Thyroid gland (tissue), 4 donors: ENCODE measurements at places on chromosomes 12 and 14. TPM values are rescaled to one million over a fixed set of nuclear protein-coding genes. Genes with fewer than 3 reads are reported as not detected.

DNA sequence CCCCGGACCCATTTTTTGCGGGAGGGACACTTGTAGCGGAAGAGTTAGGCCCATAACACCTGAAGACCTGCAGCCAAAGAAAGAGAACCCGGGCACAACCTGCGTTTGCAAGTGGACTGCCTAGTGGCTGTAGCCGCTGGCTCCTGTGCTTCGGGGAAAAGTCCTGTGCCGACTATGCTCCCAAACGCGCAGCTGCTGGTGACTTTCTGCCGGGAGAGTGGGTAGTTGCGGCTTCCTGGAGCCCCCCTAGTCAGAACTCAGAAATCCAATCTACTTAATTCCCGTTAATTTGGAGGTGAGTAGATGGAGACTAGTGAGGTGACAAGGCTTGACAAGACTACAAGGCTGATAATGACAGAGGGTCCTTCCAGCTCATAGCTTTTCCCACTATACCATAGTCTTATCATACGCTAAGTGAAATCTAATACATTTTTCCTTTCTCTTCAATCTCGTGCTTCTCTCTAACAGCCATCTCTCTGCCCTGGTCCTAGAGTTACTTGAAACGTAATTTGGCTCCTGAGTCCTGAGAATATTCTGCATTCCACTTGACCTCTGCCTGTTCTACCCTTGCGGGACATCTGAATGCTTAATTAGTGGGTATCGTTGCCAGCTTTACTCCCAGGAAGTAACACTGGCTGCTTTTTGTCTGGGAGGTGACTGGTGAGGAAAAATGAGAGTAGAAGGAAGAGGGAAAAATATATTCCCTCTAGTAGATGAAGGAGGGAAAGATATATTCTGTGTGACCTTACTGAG, 556 bp downstream of the MTHFD1 start:
- no peaks in the 10 kb centered on the region for H3K36me3 ChIP-seq
- no peak for DNase-seq
- peak overlapping the region; percentile 57 for H3K4me3 ChIP-seq
- no peak overlapping the region for H3K27ac ChIP-seq

ERBB3 gene
- total RNA-seq = 30.0 TPM

DNA sequence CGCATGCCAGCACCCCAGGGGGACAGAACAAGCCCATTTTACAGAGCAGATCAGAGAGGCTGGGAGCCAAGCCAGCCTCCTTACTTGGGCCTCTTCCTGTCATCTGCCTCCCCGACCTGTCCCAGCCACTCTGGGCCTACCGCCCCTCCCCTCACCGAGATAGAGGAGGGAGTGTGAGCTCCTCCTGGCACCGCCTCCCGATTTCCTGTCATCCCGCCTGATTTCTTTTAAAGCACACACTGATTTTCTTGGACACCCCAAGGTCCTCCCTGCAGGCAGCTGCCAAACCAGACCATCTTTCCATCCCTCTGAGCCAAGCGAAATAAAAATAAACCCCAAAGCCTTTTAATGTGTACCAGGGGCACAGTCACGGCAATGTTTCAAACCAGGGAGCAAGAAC, 108.4 kb downstream of the RFLNA start:
- no peak overlapping the region for H3K4me3 ChIP-seq
- no peak for DNase-seq
- H3K36me3 ChIP-seq = peaks cover 4% of the 10 kb centered on the region
- no peak overlapping the region for H3K27ac ChIP-seq
- peaks cover 11% of the 10 kb centered on the region for H3K4me1 ChIP-seq

FZD10 gene
- 1.6 TPM for total RNA-seq

DNA sequence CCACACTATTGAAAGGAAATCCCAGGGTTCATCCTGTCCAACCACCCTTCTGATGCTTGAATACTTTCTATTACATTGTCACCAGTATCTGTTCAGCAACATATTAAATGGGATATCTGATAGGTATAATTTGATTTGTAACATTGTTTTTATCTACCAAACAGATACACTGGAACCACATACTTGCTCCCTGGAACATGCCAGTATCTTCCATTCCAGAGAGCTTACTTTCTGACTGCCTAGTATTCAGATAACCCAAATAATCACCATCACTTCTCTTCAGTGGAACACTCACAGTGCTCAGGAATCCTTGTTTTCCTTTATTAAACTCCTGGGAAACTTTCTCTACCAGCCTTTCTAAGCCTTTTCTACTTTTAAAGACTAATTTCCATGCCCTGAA, 19.3 kb downstream of the LRP6 start:
- H3K36me3 ChIP-seq = no peaks in the 10 kb centered on the region
- DNase-seq = no peak
- no peak overlapping the region for H3K4me3 ChIP-seq
- H3K4me1 ChIP-seq = peaks cover 4% of the 10 kb centered on the region
- H3K27me3 ChIP-seq = no peaks in the 10 kb centered on the region
- H3K27ac ChIP-seq = no peak overlapping the region

GRCh38 chr14:101780887-101781239, 19.4 kb downstream of the PPP2R5C start:
- peak; percentile 39 for DNase-seq
- no peaks in the 10 kb centered on the region for H3K36me3 ChIP-seq
- H3K27ac ChIP-seq = no peak overlapping the region
- peaks cover 16% of the 10 kb centered on the region for H3K4me1 ChIP-seq
- no peaks in the 10 kb centered on the region for H3K27me3 ChIP-seq
- H3K4me3 ChIP-seq = no peak overlapping the region

GRCh38 chr14:100651999-100652508, 64.8 kb upstream of the BEGAIN start:
- no peaks in the 10 kb centered on the region for H3K36me3 ChIP-seq
- DNase-seq = no peak
- no peak overlapping the region for H3K27ac ChIP-seq
- H3K4me3 ChIP-seq = no peak overlapping the region

DNA sequence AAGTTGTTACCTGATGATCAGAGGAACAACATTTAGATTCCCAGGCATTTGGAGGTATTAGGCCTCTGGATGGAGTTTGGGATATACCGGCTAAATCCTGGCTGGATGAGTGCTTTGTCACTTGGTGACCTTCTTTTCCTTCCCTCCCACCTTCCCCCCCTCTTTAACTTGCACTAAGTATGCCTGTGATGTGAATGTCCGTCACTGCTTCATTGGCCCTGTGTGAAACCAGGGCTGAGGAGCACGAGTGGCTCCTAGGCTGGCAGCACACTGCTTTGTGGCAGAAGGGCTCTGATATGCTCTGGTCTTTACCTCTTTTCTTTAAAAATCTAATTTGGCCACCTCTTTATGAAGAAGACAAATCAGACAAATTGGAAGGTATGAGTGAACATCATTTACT, 95.7 kb downstream of the ESR2 start:
- peaks cover 45% of the 10 kb centered on the region for H3K4me1 ChIP-seq
- H3K27ac ChIP-seq = peak overlapping the region; percentile 81
- DNase-seq = peak; percentile 41
- H3K4me3 ChIP-seq = no peak overlapping the region
- H3K36me3 ChIP-seq = no peaks in the 10 kb centered on the region

DNA sequence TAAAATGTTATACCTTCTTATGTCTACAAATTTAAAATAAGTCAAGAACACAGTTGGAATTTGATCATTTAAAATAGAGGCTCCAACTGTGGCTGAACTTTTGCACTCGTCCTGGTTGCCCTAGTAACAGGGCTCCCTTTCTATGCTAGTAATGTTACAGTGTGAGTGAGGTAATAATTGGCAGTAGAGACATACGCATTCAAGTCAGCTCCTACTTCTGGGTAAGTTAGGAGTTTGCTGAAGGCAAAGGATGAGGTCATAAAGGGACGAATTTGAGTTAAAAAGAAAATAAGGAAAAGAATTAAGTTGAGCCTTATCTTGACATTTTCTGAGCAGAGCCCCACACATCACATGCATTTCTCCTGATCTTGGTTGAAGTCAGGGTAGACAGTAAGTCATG, 129.1 kb downstream of the TMEM117 start:
- no peak for DNase-seq
- no peak overlapping the region for H3K4me3 ChIP-seq
- no peak overlapping the region for H3K27ac ChIP-seq
- H3K36me3 ChIP-seq = no peaks in the 10 kb centered on the region
- H3K4me1 ChIP-seq = no peaks in the 10 kb centered on the region

DNA sequence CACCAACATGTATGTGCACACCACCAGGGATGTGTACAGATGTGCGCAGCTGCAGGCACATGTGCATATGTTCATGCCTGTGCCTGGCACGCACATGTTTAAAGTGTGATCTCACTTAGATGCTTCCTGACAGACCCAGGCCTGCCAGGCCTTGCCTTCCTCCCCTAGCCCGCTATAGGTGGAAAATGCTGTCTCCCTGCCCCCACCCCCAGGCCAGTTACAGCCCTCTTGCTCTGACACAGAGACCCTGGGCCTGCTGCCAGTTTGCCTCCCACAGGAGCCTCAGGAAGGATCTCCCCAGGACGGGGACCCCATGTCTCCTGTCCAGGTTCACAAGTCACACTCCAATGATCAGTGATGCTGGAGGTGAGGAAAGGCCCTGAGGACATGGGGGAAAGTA, 21.6 kb downstream of the FIGNL2 start:
- H3K4me3 ChIP-seq = no peak overlapping the region
- no peaks in the 10 kb centered on the region for H3K27me3 ChIP-seq
- H3K36me3 ChIP-seq = no peaks in the 10 kb centered on the region
- H3K4me1 ChIP-seq = no peaks in the 10 kb centered on the region
- no peak for DNase-seq

TPPP2 gene
- total RNA-seq = not detected

- DNase-seq = no peak
- no peak overlapping the region for H3K4me3 ChIP-seq
- H3K36me3 ChIP-seq = no peaks in the 10 kb centered on the region
- H3K27ac ChIP-seq = no peak overlapping the region
Observed at GRCh38 chr12:28489246-28489645, 299.0 kb downstream of the CCDC91 start.

DNA sequence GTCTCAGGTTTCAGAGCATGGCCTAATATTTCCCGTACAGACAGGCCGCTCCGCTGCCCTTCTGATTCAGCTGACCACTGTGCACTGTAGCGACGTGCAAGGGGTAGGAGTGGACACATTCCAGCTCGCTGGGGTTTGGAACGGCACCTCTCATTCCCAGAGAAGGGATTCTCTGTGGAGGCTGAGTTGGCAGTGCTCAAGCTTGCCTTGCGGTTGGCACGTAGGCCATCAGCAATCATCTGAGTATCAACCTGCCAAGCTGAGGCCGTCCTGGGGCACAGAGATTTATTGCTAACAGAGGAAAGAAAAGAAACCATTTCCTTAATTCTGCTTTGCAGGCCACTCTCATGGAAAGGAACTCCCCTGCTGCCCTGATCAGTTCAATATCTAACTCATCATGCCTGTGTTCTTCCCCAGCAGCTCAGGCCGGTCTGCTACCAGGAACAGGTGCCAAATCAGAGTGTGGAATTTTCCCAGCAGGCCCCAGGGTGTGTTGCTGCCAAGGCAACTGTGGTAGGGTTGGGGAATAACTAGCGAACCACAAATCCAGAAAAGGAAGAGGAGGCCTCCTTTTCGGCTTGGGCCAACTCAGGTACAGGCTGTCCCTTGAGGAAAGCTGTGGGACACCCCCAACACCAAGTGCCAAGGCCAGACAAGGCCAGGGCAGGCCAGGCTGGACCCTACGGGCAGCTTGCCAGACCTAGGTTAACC, 92.5 kb downstream of the SSPN start:
- H3K27ac ChIP-seq = peak overlapping the region; percentile 72
- DNase-seq = peak; percentile 83
- H3K27me3 ChIP-seq = no peaks in the 10 kb centered on the region
- no peaks in the 10 kb centered on the region for H3K36me3 ChIP-seq
- H3K4me3 ChIP-seq = no peak overlapping the region
- H3K4me1 ChIP-seq = peaks cover 8% of the 10 kb centered on the region

DNA sequence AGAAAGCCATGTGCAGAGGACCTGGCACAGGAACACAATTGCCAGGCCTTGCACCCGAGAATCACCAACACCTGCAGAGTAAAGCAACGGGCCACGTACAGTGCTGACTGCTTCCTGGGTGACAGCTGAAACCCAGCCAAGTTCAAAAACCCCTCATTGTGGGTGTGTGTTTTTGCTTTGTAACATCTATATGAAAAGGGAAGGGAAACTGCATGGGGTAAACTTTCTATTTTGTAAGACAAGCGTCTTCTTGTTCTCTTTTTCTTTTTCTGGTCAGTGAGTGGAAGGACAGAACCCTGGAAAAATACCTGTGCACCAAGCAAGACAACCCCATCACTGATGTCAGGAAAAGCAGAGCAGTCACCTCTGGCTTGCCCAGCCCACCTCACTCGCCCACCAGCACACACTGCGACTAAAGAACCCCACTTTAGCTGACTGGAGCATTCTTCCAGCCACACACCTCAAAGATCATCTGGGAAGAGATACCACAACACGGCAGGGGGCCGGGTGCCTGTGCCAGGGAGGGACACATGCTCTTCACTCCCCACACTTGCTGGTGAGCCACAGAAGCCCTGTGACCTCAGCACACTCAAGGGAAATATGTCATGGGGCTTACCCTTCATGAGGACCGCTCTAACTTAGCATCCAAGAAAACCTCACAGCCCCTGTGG, 172.3 kb downstream of the NDUFA12 start:
- no peaks in the 10 kb centered on the region for H3K36me3 ChIP-seq
- H3K4me3 ChIP-seq = no peak overlapping the region
- peaks cover 15% of the 10 kb centered on the region for H3K4me1 ChIP-seq
- no peaks in the 10 kb centered on the region for H3K27me3 ChIP-seq

GRCh38 chr14:76773188-76773885, 12.1 kb downstream of the VASH1 start:
- H3K27me3 ChIP-seq = no peaks in the 10 kb centered on the region
- no peak overlapping the region for H3K4me3 ChIP-seq
- no peaks in the 10 kb centered on the region for H3K36me3 ChIP-seq
- DNase-seq = peak; percentile 31
- no peaks in the 10 kb centered on the region for H3K4me1 ChIP-seq

DNA sequence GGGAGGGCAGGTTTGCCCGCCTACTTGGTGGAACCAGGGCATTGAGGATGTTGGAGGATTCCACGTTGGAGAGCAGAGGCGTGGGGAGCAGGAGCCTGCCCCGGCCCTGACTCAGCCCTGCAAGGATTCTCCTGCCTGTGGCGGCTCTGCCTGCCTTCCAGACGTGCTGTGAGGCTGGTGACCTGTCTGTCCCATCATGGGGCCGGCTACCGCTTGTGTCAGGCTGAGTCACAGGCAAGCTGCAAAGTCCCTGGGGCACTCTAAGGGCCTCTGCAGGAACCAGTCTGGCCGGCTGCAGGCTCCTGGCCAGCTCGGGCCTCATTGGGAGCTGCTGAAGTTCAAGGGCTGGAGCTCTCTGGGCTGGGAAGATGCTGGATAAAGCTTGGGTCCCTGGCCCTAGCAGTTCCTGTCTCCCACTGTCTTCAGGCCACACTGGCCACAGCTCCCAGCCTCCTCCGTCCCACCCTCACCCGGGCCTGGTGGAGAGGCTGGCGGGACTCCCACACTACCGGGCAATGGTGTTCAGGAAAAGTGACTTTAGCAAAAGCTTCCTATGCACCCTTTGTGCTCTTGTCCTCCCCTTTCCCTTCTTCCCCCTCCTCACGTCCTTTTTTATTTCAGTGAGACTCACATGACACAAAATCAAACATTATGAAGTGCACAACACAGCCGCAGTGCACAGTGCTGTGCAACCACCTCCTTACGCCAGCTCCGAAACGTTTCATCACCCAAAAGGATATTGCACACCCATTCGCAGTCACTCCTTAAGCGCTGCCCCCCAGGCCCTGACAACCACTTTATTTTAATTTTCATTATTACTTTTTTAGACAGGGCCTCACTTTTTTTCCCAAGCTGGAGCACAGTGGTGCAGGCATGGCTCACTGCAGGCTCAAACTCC, 22.0 kb upstream of the ULK1 start:
- no peak for DNase-seq
- no peaks in the 10 kb centered on the region for H3K4me1 ChIP-seq
- no peaks in the 10 kb centered on the region for H3K36me3 ChIP-seq
- H3K27ac ChIP-seq = no peak overlapping the region
- H3K4me3 ChIP-seq = no peak overlapping the region

- no peak for DNase-seq
- H3K27ac ChIP-seq = no peak overlapping the region
- no peak overlapping the region for H3K4me3 ChIP-seq
- H3K27me3 ChIP-seq = no peaks in the 10 kb centered on the region
Observed at GRCh38 chr14:47332939-47333338, 342.5 kb downstream of the MDGA2 start.
